ENCODE measurements at places on chromosomes 4 and X.

- no peak for DNase-seq
Observed at GRCh38 chr4:128658214-128658631, 151.3 kb upstream of the JADE1 start.

GRCh38 chr4:171130256-171130801 lies 682.9 kb upstream of the GALNTL6 start:
- DNase-seq: no peak

DNA sequence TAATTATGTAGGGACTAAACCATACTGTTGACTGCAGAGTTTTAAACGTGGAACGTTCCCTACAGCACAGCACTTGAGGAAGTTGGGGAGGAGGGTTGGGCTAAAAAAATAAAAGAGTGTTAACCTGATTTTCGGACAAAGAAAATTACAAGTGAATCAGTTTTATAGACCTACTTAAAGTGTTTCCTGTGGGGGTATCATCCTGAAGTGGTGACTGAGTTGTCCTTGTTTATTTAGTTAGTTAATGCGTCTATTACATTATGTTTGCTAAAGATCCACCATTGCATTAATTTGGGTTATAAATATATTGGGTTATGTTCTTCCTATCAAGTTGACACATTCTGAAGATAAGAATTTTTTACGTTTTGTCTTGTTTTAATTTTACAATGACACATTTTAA lies 14.7 kb downstream of the UNC5C start:
- no peak for DNase-seq

DNA sequence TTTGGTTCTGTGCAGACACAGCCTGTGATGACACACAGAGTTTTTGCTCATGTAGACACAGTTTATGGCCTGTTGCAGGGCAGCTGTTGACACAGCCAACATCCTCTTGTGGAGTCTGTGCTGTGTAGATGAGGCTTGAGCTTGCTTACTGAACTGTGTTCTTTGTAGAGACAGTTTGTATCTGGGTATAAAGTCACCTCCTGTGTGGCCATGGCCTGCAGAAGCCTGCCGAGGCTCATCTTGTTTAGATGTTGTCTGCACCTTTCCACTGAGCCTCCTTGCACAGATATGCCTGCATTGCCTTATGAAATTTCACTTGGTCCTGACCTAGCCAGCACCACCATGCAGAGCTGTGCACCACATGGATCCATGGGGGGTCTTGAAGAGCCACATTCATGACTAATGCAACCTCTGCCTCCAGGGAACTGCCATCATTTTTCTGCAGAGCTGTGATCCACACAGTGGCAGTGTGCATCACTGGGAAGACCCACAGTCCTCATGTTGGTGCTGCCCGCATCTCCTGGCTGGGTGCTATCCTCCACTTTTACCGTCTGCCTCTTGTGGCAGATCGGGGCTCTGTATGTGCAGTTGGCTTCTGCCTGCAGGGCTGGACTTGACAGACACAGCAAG lies 198.0 kb upstream of the MAMLD1 start:
- DNase-seq: no peak

DNA sequence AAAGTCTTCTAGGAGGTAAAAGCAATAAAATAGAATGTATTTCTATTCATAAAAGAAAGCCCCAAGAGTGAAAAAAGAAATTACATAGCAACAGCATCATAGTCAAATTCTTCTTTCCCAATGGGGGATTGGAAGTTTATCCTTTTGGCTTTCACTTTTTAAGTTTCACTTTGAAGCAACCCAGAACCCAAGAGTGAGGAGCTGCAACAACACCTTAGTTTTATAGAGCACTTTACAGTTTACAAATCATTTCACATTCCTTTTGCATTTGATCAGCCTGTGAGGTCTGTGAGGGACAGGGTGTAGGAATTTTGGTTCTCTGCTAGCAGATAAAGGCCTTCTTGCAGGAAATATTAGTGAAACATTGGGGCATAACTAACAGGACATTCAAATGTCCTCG lies 112.0 kb upstream of the NDP start:
- DNase-seq: no peak
